ENCODE measurements at places on chromosomes 1 and 21. TPM values are rescaled to one million over a fixed set of nuclear protein-coding genes. Genes with fewer than 3 reads are reported as not detected.

LIN28A gene
- total RNA-seq = not detected

WNT3A gene
- total RNA-seq = 0.49 TPM

AQP10 gene
- total RNA-seq = not detected

SYT6 gene
- total RNA-seq = not detected

ERG gene
- total RNA-seq = not detected

UBXN10 gene
- total RNA-seq = not detected

FLG gene
- not detected for total RNA-seq

DNA sequence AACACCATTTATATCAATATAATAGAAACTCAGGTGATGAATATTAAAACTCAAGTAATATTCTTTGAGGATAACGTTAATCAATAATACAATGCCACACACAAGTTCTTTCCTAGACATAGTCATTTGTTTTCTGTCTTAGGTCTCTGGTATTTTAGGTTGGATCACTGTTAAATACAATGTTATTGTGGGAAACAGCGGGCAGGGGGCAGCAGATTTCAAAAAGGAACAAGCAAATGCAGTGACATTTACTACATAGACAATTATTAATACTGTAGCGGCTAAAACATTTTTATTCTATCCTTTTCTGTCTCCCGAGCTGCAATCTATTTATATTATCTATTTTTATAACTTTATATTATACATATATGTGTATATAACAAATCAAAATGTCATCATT lies 186.4 kb upstream of the ZNHIT6 start:
- DNase-seq = no peak

GRCh38 chr1:180515364-180515763 lies 13.0 kb upstream of the ACBD6 start:
- DNase-seq = no peak

GRCh38 chr21:16976193-16976592 lies 536.6 kb upstream of the CXADR start:
- DNase-seq = no peak

GRCh38 chr1:93034397-93034796 lies 44.7 kb upstream of the MTF2 start:
- DNase-seq = no peak

DNA sequence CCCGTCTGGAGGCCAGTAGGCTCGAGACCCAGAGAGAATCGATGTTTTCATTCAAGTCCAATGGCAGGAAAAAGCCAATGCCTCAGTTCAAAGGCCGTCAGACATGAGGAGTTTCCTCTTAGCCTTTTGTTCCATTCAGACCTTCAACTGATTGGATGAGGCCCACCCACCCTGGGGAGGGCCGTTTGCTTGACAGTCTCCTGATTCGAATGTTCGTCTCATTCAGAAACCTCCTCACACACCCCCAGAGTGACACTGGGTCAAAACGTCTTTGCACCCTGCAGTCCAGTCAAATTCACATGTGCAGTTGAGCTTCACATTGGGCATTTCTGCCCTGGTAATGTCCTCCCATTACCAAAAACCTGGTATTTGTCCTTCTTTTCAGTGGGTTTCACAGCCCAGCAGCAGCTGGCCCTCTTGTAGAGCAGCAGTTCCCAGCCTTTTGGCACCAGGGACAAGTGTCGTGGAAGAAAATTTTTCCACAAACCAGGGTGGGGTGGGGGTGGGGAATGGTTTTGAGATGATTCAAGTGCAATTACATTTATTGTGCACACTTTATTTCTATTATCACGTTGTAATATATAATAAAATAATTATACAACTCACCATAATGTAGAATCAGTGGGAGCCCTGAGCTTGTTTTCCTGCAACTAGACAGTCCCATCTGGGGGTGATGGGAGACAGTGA lies 40.1 kb downstream of the RSPH1 start:
- no peak for DNase-seq

- DNase-seq = no peak
Measured at GRCh38 chr1:79044974-79045650, 38.6 kb upstream of the ADGRL4 start.

DNA sequence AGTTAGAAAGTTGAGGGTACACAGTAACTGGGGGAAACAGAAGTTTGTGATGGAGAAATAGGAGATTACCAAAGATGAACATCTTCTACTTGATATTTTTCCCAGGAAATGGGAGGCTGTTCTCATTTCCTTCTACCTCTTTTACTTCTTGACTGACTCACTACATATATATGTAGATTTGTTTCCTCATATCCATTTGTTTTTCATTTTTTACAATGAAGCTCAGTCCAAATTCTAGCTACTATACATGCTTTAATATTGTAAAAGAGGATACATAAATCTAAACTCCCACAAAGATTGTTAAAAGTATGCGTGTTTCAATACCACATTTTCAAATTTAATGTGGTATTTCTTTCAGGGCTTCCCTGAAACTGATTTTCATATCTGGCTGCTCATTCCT lies 366.6 kb upstream of the NCAM2 start:
- no peak for DNase-seq

- no peak for DNase-seq
Measured at GRCh38 chr1:45752014-45752413, 1.6 kb upstream of the IPP start.

DNA sequence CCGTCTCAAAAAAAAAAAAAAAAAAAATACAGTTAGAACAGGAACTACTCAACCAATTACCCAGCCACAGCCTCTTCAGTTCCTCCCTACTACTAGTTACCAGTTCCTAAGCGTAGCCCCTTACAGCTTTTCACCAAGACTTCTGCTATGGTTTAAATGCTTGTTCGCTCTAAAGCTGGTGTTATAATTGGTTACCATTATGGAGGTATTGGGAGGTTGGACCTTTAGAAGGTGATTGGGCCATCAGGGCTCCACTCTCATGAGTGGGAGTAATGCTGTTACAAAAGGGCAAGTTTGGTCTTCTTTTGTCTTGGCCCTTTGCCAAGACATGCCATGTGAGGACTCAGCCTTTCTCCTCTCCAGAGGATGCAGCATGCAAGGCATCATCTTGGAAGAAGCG lies 3.0 kb upstream of the SMPDL3B start:
- no peak for DNase-seq

DNA sequence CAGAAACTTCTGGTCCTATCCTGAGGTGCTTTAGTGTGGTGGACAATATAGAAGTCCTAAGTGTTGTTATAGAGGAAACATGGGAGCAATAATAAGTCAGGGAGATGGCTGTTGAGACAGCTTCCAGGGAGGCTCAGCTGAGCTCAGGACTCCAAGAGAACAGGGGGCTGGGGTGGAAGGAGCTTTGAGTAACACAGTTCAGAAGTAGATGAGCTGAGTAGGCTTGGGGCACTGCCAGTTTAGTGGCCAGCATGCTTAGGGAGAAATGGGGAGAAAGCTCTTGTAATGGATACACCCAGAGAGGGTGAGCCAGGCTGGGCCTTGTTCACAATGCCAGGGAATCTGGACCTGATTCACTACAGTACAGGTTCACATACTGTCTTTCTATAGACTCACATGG lies 201.6 kb downstream of the DAB1 start:
- DNase-seq = no peak

- peak; percentile 48 for DNase-seq
Measured at GRCh38 chr1:36217670-36218069, 6.6 kb upstream of the THRAP3 start.

GRCh38 chr21:33261635-33262034 lies 4.5 kb upstream of the IL10RB start:
- DNase-seq = no peak

DNA sequence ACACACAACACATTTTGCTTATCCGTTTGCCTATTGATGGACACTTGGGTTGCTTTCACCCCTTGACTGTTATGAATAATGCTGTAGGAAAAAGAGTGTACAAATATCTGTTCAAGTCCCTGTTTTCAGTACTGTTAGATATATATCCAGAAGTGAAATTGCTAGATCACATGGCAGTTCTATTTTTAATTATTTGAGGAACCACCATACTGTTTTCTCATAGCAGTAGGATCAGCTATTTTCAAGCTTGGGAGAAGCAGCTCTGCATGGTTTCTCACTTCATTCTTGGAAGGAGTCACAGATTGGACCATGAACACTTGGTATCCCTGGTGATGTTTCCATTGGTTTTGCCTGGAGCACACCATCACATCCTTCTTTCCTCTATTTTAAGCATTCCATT lies 114.4 kb upstream of the ZP4 start:
- no peak for DNase-seq

DNA sequence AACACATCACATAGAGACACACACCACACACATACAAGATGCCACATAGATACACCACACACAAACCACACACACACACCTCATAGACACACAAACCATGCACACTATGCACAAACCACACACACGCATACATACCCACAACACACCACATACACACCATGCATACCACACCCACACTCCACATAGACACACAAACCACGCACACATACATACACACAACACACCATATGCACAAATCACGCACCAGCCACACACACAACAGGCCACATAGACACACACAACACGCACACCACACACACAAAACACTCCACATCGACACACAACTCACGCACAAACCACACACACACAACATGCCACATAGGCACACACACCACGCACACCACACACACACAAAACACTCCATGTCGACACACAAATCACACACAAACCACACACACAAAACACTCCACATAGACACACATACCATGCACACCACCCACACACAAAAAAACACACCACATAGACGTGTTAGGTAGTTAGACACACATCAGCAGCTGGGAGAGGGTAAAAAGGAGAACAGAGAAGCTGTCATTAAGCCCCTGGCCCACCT lies 49.5 kb upstream of the SLC19A1 start:
- no peak for DNase-seq

DNA sequence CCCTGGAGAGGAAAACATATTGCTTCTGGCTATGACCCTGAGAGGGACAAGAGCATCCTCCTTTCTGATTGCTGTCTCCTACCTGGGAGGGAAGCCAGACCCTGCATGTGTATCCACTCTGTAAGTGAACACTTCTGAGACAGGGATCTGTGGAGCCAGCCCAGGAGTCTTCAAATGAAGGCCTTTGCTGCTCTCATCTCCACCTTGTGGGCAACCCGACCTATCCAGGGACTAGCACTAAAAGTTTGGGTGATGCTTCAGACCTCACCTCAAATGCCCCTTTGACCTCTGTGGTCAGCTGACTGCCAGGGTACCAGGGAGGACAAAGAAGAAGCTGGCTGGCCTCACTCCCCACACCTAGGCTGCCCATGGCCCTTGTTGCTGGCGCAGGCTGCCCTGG lies 64.7 kb downstream of the KCND3 start:
- no peak for DNase-seq

DNA sequence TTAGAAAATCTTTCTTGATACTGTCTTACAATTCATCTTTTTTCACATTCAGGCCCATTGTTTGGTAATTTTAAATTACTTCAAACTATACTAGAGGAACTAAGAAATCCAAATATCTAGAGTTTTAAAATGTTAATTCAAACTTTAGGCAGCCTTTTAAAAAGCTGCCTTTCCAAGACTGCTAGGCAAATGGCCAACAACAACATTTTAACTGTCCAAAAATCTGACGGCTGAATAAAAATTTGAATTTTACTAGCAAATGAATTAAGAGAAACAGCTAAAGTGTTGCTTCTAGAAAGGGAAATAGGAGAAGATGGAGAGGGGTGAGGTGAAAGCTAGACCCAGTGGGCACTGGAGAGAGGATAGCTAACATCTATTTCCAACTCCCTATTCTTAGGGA lies 17.2 kb downstream of the DPYD start:
- DNase-seq = no peak

DNA sequence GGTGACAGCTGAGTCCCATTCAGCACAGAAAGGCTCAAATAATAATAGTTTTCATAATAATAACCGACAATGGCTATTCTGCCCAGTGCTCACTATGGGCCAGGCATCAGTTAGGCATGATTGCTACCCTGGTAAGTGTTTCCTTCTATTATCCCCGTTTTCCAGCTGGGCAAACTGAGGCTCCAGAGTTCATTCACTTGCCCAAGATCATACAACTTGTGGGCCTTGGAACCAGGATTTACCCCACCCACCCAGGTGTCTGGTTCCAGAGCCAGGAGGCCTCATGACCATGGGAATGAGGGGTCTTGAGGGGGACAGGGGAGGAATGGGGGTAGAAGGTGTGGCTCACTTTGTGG lies 518 bp downstream of the PLOD1 start:
- DNase-seq = no peak

DNA sequence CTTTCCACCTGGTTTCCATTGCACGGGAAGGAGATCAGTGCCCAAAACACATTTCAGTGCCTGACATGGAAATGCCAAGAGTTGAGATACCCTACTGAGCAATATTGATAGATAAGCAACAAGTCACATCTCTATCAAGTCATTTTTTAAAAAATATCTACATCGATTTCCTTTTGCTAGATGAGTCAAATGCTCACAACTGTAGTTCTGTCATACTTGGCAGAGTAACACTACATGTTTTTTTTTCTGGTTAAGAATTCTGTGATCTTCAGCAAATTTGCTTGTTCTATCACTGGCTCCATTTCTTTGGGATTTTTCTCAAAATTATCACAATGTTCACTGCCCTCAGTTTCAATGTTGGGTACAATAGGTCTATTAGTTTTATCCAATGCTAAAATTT lies 145.4 kb downstream of the ZC3H11B start:
- DNase-seq = no peak

DNA sequence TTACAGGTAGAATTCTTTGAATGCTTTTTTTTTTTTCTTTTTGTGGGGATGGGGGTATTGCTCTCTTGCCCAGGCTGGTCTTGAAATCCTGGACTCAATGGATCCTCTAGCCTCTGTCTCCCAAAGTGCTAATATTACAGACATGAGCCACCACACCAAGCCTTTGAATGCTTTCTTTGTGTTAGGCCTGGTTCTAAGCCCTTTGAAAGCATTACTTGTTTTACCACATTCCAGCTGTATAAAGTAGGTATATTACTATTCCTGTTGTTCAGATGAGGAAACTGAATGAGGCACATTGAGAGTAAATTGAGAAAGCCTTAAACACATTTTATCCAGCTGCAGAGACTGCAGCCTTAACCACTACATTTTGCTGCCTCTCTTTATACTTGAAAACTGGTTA lies 841.8 kb upstream of the ADGRL4 start:
- no peak for DNase-seq

Measured in Caki2 (cell line).